ENCODE measurements at places on chromosomes 4 and X.

- peak; percentile 97 for DNase-seq
Observed at GRCh38 chr4:2008921-2009650, at the start of gene NELFA. Gene NELFA, minus strand, starts transcription at chr4:2008974. Its CDS starts 15 bp downstream, at chr4:2008959.

DNA sequence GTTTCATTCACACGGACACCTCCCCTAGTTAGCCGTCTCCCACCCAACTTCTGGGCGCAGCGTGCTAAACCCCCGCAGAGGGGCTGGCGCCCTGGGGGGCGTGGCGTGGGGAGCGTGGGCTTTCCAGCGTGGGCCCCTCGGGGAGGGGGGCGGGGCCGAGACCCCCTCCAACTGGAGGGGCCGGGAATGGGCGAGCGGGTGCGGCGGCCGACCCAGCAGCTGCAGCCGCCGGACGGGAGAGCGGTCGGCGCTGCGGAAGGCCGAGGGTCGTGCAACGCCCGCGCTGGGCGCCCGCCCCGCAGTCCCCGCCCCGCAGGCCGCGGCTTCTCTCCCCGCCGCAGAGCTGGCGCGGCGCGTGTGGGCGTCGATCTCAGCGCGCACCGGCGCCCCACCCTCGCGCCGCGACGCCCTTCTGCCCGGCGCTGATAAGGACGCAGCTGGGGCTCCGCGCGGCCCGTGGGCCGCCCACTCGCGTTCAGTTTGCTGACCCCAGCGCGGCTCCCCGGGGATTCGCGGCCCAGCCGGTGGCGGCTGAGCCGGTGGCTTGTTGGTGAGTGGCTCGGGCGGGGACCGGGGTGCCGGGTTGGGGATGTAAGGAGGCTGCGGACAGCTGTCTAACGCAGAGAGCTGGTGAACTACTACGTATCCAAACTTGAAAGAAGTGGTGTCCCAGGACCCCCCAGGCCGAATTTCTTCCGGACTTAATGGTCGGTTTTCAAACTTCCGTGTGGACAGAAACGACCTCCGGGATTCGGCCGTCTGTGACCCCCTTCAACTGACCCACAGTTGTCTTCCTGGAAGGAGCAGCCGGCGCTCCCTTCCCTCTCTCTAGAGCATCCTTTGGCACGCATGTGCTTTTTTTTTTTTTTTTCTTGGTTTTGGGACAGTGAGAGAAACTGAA, 1.5 kb downstream of the FHDC1 start:
- no peak for DNase-seq

DNA sequence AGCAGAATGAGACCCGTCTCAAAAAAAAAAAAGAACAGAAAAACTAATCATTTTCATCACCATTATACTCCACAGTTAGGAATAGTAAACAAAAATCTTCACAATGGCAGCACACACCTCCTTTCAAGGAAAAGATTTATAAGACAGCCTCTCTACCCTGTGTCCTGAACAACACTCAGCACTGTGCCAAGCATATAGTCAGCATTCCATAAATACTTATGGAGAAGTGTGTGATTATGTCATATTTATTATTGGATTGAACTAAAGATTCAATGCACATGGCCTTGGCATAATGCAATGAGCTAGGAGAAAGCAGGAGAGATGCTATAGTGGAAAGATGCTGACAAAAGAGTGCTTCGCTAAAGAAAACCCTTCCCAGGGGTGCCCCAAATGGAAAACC, 52.6 kb downstream of the FAM114A1 start:
- DNase-seq, result no peak

DNA sequence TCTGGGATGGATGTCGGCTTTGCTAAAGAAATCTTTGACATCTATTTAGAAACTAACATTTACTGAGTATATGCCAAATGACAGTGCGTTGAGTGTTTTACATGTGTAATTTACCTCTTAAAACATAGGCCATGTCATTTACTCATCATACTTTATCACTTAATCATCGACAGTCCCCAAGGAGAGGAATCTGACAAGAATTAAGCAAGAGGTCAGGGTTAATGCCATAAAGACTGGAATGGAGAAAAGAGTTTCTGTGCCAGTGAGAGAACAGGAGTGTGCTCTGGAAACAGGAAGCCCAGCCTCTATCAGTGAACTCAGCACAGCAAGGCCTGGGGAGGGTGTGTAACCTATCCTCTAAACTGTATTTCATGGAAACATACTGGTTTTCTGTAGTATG, 28.0 kb upstream of the AMOT start:
- no peak for DNase-seq

DNA sequence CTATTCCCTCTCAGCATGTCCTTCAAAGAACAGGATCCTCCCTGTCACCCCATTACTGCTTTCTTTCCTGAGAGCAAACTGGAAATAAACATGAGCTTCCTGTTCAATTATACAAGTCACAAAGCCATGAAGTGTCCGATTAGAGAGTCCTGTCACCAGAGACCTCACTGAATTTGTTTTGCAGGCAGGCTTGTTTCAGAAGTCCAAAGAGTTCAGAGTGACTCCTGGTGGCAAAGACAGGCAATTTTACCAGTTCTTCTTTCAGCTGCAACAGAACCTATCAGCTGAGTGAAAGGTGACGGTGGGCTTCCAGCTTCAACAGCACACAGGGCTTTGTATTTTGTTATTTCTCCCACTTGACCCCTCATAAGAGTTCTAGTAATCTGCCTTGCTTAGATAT, 6.4 kb downstream of the ELK1 start:
- no peak for DNase-seq

GRCh38 chr4:180100433-180101344, 2142.5 kb upstream of the TENM3 start:
- DNase-seq, result no peak

DNA sequence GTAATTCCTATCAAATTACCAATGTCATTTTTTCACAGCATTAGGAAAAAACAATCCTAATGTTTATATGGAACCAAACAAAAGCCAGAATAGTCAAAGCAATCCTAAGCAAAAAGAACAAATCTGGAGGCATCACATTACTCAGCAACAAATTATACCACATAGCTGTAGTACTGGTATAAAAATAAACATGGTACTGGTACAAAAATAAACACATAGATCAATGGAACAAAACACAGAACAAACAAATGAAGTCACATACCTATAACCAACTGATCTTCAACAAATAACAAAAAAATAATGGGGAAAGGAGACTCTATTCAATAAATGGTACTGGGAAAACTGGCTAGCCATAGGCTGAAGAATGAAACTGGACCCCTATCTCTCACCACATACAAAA, 37.4 kb downstream of the PPA2 start:
- DNase-seq, result no peak

DNA sequence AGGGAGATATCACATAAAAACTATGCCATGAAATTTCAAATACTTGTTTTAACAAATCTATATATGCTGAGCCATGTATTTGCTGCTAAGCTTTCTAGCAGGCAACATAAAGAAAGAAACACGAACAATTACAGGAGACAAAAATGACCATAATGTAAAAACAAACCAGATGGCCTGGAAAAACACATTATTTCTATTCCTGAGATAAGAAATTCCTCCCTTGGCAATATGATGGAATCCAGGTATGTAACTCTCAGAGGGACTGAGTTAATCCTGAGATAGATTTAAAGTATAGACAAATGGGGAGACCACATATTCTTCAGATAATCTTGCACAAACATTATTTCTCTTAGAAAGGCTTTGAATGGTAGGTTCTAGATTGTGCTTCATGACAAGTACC, 224.1 kb upstream of the MAB21L2 start:
- no peak for DNase-seq

- DNase-seq, result no peak
Observed at GRCh38 chr4:143377611-143378099, 41.0 kb downstream of the GAB1 start.

DNA sequence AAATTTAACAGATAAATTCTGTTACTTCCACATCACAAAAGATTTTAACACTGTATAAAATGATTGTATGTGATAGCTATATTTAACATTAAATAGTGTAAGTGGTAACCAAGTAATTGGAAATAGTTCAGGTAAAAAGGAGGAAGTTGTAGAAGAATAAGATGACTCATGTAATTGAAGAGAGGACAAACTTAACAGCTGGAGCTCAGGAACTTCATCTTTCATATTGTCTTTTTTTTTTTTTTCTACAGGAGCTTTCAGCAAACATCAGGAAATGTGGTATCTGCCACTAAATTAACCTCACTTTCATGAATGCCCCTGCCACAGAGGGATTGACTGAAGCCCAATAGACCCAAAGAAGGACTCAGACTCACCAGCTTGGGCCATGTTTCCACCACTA, 188.4 kb upstream of the VEGFC start:
- no peak for DNase-seq

DNA sequence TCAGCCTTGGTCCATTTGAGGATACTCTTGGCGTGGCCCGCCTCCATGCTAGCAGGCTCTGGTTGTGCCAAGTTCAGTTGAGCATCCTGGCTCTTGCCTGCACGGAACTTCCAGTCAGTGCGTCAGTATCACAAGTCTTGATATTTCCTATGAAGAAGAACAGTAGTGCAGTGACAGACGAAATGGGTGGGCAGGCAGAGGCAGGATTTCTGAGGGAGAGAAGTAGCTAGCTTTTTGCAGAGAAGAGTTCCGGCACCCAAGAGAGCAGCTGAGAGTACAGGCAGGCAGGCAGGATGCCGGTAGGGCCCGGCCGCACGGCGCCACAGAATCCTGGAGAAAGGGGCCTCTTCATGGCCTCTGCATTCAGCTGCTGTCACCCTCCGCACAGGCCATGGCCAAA, 56.1 kb upstream of the MSANTD1 start:
- DNase-seq, result no peak

DNA sequence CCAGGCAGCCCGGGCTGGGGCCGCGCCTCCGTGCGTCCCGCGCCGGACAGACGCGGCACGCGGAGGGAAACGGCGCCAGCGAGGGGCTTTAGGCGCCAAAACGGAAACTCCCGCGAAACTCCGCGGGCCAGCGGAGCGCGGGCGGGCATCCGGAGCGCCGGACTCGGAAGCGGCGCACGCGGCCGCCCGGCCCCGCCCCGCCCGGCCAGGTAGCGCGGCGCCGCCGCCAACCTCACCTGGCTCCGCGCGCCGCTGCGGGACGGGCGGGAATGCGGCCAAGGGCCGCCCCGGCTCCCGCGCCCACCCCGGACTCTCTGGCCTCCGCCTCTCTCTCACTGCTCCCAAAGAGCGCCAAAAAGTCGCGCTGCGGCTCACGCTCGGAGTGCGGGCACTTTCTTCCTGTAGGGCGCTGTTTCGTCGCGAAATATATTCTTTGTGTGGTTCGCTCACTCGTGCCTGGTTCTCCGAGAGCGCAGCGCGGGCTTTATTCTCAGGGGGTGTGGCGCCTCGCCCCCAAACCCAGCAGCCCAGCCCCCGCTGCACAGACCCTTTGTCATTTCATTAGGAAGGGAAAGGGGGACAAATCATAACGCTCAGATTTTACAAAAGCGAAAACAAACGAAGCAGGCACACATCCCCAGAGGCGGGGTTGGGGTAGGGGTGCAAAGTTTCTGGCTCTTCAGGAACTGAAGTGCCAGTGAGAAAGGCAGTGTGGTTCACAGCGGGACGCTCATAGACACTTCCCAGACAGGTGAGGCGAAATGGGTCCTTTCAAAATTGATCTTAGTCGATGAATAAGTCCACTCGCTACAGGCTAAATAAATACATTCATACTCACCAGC, 961 bp upstream of the MBNL3 start:
- no peak for DNase-seq

GRCh38 chr4:185716577-185717376, 95.2 kb downstream of the SORBS2 start:
- DNase-seq, result no peak

DNA sequence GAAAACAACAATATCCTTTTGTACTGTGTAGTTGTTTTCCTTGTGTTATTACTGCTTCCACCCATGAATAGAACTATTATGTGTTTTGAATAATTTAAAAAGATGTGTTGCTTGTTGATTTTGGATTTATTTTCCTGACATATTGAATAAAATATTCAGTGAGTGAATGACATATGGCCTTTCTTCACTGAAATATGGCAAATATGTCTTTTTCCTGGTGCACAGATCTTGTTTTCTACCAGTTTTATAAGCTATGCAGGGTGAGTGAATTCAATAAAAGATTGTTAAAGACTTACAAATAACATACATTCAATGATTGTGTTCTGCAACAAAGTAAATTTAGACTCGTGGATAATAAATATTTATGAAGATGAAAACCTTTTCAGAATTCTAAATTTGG, 1216.3 kb upstream of the ADGRL3 start:
- no peak for DNase-seq

- DNase-seq, result no peak
Observed at GRCh38 chr4:115834441-115834840, 721.0 kb upstream of the NDST4 start.

DNA sequence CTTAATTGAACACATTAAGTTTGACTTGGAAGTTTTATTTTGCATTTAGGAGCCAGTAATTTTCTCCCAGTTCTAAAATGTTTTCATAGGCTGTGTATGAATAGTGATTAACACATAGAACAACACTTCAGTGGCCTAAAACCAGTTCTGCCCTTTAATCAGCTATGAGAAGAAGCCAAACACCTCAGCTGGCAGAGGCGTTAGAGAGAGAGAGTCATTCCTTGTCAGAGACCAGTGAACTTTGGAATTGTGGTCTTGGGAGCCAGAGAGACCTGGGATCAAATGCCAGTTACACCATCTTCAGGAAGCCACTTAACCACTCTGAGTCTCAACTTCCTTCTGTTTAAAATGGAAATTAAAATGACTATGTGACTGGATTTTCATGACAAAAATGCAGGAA, 39.3 kb upstream of the PRPS2 start:
- DNase-seq, result no peak

- DNase-seq, result no peak
Observed at GRCh38 chr4:169030562-169030982, 20.5 kb upstream of the CBR4 start.

DNA sequence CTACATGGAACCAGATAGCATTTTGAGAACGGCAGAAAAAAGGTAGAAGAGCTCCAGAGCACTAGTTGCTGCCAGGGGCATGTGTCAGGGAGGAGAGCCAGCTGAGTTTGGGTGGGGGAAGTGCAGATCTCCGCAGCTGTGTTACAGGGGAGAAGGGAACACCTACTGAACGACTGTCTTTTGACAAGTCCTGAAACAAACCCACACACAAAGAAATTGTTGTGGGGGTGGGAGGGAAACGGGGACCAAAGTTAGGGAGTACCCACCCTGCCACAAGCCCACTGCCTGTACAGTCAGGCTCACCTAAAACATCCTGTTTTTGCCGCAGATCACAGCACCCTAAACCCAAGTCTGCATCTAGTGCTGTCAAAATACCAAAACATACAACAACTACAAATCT, 55.5 kb downstream of the LEF1 start:
- DNase-seq, result no peak

GRCh38 chr4:113513382-113513781, 248.2 kb downstream of the CAMK2D start:
- no peak for DNase-seq

Measured in C1 segment of cervical spinal cord (tissue), 14 donors.